Gastroesophageal sphincter (tissue), 4 donors: ENCODE measurements at places on chromosomes 12 and 14.

DNA sequence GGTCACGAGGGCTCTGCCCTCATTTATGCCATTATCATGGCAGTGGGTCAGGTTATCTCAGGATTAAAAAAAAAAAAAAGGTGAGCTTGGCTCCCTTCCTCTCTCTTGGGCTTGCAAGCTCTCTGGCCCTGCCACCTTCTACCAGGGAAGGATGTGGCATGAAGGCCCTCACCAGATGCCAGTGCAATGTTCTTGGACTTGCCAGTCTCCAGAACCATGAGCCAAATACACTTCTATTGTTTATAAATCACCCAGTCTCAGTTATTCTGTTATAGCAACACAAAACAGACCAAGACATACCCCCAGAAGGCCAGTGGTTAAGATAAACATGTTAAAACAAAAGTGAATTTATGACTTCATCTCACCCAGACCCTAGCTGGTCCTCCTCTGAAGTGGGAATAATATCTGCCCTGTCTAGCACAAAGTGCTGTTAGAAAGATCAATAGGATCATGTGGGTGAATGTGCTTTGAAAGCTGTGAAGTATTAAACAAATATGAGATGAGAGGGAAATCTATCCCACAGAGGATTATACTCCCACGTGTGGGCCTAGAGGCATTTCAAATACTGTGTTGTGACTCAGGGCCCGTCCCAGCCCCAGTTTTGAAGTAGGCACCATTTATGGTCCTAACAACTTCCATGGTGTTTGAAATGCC lies 88.6 kb downstream of the NINJ2 start:
- ATAC-seq, result no peak

DNA sequence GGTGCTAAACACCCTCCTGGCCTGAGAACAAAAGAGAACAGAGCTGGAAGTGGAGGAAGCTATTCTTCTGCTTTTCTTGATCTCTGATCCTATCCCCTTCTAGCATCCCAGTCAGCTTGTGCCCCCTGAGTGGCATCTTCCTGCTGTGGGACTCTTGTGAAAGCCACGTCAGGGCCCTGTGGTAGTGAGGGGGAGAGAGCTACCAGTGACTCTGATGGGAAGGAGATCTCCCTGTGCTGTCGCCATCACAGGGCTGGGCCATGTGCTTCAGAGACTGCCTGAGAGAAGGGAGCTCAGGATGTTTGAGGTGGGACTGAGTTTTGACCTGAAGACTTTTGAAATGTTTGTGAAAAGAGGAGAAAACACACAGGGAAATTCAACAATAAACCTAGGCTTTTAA lies 107.6 kb upstream of the FUT8 start:
- ATAC-seq, result no peak

DNA sequence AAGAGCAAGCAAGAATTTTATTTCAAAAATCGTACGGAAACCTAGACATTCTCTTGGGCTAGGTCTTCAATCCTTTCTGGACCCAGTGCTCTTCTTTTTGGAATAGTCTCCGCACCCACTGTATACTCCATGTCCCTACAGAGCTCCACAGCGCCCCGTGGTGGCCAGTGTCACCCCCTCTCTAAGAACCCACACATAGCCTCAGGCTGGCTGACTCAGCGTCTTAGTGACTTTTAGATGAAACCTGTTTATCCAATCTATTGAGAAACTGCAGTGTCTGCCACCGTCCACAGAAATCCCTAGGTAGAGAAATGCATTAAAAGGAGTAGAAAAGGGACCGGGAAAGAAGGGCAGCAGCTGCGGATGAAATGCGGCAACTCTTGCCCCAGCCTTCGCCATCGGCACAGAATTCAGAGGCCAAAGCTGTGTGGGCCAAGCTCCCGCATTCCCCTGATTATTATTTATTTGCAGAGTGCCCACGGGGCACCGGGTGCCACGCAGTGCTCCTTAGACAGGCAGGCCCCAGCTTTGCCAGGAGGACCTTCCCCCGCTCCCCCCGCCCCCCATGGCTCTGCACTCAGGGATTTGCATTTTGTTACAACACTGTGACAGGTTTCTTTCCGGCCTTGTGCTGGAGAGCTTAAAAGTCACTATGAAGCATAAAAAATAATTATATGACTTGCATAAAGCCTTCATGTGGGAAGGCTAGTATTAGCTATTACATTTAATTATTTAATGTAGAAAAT lies 170.1 kb upstream of the FKBP4 start:
- ATAC-seq, result peak; percentile 13

- ATAC-seq, result no peak
These were observed 2.0 kb upstream of the ACTN1 start for GRCh38 chr14:68981139-68981538.

- ATAC-seq, result peak; percentile 71
These were observed 12.0 kb upstream of the PRIMA1 start for GRCh38 chr14:93799989-93800921.

DNA sequence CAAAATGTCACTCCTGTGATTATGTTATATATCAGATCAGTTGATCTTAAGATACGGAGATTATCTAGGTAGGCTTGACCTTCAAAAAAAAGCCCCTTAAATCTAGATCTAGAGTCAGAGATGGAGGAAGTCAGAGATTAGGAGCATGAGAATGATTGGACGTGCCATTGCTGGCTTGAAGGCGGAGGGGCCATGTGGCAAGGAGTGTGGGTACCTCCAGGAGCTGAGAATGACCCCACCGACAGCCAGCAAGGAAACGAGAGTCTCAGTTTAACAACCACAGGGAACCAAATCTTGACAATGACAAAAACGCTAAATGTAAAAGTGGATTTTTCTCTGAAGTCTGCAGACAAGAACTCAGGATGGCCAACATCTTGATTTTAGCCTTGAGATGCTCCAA lies 32.5 kb upstream of the MANSC4 start:
- no peak for ATAC-seq

DNA sequence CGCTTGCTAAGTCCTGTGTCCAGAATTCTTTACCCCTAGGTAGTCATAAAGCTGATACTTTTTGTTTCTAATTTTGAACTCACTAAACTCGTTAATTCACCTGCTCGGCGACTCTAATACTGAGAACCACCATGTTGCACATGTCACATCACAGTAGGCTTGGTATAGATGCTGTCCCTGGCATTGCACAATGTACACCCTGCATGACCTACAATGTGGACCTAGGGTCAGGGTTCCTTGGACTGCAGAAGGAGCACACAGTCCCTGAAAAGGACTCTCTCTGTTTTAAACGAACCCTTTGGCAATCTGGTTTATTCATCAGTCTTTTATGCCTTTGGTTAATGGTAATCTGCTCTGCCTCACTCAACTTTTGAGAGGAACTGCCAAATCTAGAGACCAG lies 272.4 kb downstream of the FOXN3 start:
- ATAC-seq, result no peak

DNA sequence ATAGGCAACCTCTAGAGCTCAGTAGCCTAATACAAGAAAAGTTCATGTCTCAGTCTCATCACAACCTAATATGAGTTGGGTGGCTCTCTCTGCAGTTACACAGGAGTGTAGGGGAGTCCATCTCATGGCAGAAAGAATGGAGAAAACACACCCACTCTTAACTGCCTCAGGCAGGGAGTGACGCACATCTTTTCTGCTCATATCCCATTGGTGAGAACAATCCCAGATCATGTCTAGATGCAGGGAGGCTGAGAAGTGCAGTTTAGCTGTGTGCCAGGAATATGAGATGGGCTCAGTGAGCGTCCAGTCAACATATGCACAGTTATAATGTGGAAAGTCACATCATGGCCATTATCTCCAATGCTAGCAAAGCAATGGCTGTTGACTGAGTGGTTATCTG lies 59.3 kb upstream of the KCNA5 start:
- ATAC-seq, result no peak

- ATAC-seq, result no peak
These were observed 74.7 kb downstream of the NIN start for GRCh38 chr14:50756300-50756699.

DNA sequence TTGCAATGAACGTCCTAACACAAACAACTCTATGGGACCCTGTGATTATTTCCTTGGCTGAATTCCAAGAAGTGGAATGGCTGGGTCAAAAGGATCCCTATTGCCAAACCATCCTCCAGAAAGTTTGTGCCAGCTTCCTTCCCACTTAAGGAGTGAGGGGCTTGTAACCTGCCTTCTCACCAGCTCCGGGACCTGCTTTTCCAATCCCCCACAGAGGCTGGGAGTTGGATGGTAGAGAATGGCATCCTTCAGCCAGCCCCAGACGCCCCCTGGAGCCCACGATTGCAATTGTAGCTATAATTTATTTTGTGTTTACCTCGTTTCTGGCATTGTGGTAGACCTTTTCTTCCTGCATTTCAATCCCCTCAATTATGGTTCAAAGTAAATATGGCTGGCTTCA lies 9.7 kb upstream of the ZDHHC22 start:
- ATAC-seq, result no peak

- peak; percentile 2 for ATAC-seq
These were observed 133.9 kb downstream of the RFLNA start for GRCh38 chr12:124428792-124429281.

DNA sequence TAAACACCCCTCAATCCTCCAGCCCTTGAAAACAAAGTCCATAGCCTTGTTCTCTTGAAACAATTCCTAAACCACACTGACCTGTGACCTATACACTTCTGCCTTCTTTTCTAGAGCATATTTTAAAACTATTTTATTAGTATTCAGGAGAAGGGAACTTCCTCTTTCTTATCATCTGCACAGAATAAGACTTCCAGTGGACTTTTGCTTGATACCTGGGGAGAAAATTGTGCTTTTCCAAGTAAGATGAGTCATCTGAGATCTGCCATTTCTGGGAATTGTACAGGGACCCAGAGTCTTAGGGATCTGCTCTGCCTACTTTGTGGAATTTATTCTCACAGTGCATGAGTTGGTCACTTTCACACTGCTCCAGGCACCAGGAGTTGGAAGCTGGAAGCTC lies 10.5 kb upstream of the WNT5B start:
- no peak for ATAC-seq

GRCh38 chr12:44603701-44604100 lies 272.4 kb downstream of the NELL2 start:
- no peak for ATAC-seq

DNA sequence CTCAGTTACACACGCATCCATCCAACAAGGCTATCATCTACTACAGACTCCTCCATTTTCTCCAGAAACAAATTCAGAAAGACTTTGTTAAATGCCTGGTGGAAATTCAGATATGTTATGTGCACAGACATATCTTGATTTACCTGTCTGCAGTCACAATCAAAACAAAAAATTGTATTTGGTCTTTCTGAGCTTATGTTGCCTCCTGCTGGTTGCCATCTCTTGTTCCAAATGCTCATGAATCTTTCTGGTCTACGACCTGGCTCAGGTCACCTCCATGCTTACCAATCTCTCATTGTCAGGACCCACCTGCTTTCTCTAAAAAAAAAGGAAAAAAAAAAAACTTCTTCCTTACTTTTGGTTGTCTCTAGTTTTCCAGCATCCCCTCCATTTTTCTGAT lies 169.2 kb upstream of the PLXNC1 start:
- ATAC-seq, result no peak

DNA sequence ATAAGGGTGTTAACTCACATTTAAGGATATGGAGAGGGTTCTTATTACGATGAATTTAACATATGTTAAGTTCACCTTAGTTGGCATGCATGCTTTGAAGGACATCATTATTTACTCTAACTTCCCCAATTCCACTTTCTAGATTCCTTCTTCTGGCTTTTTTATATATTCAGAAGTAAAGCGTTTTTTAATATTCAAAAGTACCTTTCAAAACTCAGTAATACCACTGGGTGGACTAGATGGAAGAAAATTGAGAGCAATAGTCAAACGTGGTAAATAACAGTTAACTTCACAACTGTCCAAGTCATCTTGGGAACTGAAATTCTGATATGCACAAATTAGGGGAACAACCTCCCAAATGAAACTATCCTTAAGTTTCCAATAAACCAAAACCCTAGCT lies 9.1 kb downstream of the SINHCAF start:
- ATAC-seq, result no peak

GRCh38 chr12:106903241-106903945 lies 52.3 kb upstream of the TMEM263 start:
- peak; percentile 92 for ATAC-seq

- no peak for ATAC-seq
These were observed 83.1 kb upstream of the RFLNA start for GRCh38 chr12:124211753-124212152.

GRCh38 chr14:87567618-87568295 lies 425.2 kb downstream of the GALC start:
- no peak for ATAC-seq

DNA sequence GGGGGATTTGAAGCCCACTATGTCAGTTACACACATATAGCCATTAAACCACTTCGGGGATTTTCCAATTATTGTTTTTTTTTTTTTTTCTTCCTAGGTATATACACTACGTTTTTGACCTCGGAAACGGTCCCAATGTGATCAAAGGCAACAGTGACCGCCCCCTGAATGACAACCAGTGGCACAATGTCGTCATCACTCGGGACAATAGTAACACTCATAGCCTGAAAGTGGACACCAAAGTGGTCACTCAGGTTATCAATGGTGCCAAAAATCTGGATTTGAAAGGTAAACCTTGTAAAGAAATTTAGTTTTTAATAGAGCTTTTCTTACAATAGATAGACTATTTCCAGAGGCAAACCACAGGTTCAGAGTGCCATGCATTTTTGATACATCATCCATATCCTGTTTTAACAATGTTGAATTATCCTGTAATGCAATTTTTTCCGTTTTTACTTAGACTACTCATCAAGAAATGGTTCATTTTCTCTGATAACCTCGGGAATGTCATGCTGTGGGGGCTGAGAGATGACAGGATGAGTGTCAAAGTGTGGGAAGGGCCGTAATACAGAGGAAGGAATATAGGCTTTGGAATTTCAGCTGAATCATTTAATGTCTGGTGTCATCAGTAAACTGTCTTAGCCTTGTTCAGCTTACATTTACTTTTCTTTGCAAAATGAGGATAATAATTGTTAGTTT lies 797.1 kb downstream of the NRXN3 start:
- no peak for ATAC-seq

DNA sequence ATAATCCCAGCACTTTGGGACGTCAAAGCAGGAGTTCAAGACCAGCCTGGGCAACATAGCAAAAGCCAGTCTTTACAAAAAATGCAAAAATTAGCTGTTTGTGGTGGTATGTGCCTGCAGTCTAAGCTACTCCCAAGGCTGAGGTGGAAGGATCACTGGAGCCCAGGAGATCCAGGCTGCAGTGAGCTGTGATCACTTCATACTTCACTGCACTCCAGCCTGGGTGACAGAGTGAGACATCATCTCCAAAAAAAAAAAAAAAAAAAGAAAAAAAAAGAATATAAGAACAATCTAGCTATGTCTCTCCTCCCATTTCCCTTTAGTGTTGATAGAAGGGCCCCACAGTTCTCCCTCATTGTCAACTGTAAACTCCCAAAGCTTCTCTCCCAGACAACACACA lies 3.5 kb upstream of the BCAT1 start:
- no peak for ATAC-seq

DNA sequence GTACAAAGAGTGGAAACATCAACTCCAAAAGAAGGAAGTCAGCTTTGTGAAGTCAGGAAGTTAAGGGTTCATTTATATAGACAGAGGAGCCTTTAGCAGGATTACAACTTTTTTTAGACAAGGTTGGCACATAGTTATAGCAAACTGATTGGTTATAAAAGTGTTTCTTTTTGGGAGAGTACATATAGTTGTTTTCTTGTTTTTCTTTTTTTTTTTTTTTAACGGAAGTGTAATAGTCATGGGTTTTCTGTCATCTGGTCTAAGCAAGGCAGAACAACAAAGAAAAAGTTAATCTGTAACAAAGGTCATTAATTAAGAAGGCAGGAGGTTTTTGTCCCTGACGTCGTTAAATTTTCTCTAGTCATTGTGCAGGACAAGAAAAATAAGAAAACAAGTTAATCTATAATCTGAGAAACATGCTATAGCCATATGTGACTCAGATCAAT lies 13.0 kb upstream of the MFAP5 start:
- ATAC-seq, result no peak
